ENCODE measurements at places on chromosomes 2 and 18.

DNA sequence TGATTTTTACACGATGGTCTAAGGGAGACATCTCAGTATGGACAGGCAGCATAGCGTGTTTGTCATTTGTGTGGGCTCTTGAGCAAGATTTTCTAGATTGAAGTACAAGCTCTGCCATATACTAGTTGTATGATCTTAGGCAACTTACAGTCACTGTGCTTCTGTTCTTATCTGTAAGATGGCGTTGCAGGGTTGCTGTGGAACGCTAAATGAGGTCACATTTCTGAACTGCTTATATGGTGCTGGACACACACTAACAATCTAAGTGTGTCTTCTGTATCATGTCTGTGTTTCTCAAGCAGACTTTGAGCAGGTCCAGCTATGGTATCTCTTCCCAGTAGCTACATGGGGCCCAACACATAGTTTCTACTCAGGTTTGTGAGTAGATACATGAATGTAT, 29.2 kb downstream of the PARD3B start:
- DNase-seq, result no peak

GRCh38 chr2:11891028-11891427, 144.6 kb downstream of the LPIN1 start:
- DNase-seq, result no peak

DNA sequence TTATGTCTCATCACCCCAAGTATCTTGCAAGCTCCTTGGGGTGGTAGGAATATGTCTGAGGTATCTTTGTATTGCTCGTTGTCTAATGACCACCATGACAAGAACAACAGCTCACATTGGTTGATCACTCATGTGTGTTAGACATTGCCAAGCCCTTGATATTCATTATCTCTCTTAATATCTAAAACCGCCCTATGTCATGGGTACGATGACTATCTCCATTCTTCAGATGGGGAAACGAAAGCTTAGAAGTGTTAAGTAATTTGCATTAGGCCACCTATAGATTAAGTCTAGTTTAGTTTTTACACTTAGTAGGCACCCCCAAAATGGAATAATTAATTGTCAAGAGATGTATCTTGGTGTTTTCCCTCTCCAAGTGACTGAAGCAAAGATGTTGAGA, 57.0 kb downstream of the ICOS start:
- DNase-seq, result no peak

DNA sequence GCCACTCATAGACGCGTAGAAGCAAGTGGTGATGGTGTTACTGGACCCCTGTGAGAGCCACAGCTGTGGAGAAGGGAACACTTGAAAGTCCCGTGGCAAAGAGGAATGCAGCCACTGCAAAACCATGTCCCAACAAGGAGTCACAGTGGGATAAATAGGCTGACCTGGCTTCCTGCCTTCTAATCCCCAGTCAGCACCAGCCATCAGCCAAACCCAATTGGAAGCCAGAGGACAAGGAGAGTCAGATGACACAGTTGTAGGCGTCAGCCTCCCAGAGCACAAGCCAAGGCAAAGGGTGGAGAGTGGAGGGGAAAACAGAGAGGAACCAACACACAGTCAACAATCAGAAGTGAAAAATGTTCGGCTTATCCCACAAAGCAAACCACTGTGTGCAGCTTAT, 5.5 kb upstream of the CYBRD1 start:
- no peak for DNase-seq

DNA sequence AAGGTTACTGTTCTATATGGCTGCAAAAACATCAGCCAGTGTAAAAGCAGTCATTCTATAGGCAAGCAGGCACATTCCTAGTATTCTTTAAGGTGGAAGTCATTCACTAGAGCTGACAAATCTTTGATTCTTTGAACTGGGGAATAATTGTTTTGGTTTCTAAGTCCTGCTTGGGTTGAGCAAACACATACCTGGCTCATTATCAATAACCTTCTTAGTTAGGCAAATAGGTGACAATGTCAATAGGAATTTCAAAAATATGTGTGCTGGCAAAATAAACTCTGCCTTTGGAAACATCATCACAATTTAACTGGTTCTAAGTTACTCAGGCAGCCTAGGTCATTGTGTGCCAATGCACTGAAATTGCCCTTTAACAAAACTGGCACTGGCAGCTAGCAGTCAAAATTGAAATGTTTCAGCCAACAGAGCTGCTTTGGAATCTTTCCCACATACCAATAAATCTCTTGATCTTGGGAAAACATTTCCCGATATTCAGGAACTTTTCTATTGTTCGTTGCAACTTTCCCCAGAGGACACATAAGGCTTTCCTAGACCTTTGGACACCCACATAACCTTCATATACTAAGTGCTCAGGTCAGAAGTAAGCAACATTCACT, 402.0 kb upstream of the MMADHC start:
- DNase-seq, result no peak

DNA sequence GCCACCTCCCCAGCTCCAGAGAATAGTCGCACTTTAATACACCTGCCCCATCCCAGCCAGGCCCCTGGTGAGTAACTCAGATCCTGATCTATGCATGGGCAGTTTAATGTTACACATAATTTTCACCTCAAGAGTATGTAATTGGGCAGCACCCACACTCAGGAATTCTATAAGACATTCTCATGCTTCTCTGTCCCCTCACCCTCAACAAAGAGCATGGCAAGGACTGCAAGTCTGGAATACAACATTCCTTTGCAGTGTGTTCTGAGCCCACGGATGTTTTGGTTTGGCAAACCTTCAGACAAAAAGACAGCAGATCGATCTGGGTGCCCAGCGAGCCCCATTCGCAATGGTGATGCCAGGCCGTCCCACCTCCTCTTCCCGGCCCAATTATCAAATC, 4.9 kb upstream of the SLC14A1 start:
- no peak for DNase-seq

GRCh38 chr2:45559436-45559835, 51.6 kb downstream of the SRBD1 start:
- no peak for DNase-seq

DNA sequence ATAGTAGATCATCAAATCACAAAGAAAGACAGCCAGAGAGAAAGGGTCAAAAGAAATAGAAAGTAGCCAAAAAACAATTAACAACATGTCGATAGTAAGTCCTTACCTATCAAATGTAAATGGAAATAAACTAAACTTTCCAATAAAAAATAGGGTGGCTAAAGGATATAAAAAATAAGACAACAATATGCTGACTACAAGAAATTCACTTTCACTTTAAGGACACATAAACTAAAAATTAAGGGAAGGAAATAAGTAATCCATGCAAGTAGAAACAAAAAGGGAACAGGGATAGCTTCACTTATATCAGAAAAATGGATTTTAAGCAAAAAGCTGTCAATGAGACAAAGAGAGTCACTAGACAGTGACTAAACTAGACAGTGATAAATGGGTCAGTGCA, 903.9 kb upstream of the ZEB2 start:
- no peak for DNase-seq

DNA sequence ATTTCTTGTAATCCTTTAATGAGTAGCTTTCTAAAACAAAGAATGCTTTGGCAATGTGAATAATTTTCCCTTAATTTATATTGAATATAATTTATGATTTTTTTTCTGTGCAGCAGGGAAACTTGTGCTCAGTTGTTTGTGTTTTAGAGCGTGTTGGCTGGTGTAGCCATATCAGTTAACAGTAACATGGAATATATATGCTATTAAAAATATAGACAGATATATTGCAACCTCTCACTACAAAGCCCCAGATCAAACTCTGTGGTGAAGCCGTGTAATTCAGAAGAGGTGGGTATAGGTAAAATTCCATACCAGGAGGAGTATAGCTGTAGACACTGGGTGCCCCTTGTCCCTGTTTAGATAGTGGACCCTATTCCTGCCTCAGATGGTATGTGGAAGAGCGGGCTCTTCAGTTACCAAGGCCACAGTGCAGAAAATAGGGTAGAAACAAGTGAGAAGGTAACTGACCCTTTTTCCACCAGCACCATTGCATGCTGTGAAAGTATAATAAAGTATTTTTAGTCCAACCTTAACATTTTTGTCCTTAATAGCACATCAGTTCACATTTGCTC, 18.1 kb upstream of the RASGRP3 start:
- no peak for DNase-seq

DNA sequence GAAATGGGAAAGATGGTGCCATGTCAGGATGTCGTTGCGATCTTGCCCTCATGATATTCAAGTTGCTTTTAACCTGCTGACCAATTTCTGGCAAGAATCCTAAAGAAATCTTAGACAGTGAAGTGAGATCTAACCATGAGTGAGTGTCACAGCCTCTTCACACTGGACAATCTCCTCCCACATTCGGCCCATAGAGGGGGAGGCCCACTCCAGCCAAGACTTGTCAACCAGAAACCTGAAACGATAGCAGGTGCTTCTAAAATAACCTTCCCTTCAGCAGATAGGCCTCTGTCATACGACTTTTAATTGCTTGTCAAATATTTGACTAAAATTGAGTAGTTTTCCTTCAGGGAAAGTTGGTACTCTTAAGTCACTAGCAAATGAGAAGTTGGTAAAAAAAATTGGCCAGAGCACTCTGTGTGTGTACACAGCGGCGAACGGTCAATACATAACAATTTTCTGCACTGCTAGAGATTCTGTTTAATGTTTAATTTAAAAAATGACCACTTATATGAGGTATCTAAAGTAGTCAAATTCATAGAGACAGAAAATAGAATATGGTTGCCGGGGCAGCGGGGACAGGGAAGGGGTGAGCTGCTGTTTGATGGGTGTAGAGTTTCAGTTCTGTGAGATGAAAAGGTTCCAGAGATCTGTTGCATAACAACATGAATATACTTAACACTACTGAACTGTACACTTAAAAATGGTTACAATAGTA, 110.2 kb downstream of the VAPA start:
- DNase-seq, result no peak

- no peak for DNase-seq
These were observed 585.1 kb downstream of the ZEB2 start for GRCh38 chr2:143934626-143935481.

DNA sequence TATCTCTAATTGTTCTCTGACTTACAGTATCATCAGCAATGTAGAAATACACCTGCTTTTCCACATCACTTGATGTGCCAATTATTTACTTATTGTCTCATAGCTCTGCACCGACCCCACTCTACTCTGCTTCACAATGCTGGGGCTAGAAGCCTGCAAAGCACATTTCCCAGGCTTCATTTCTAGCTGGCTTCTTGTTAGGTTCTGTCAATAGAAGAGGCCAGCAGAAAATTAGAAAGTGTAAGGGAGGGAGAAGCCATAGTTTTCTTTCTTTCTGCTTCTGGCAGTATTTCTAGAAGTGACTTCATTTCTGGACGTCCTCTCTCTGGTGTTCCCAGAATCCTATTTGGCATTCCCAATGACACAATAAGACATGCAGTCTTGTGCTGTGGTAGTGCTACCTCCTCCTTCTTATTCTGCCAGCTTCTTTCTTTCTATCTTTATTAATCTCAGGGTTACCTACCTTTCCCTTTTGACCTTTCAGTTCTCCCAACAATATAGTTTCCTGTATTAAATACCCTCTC, 12.5 kb upstream of the TANC1 start:
- no peak for DNase-seq

- DNase-seq, result no peak
These were observed 146.8 kb upstream of the HS6ST1 start for GRCh38 chr2:128465246-128466170.

GRCh38 chr2:68371581-68371980, 6.5 kb downstream of the PLEK start:
- no peak for DNase-seq

GRCh38 chr2:55133467-55134315, 83.4 kb upstream of the RTN4 start:
- DNase-seq, result peak; percentile 63

GRCh38 chr2:126886211-126886915, 12.3 kb upstream of the TEX51 start:
- DNase-seq, result peak; percentile 69

- no peak for DNase-seq
These were observed 64.9 kb downstream of the CDH2 start for GRCh38 chr18:28112056-28112470.

- DNase-seq, result no peak
These were observed 48.1 kb downstream of the WDR33 start for GRCh38 chr2:127762846-127763245.

GRCh38 chr2:241490825-241491506, 17.4 kb downstream of the STK25 start:
- no peak for DNase-seq

- no peak for DNase-seq
These were observed 396.2 kb upstream of the HS6ST1 start for GRCh38 chr2:128714851-128715312.

DNA sequence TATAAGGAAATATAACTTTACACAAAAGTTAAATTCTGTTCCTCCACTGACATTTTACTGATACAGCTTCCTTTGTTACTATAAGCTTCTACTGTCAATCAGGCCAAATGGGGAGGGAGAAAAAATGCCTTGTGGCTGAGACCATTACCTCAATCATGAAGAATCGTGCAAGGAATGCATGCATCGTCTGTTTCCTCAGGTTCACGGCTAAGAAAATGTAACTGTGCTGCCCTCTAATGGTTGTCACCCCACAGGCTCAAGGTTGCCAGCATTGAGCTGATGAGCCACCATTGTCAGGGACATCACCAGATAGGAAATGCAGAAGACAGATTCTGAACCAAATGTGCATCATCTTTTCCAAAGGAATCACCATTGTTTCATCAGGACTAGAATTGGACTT, 426.9 kb downstream of the CDH2 start:
- no peak for DNase-seq

GRCh38 chr2:115738111-115738510, 1295.7 kb downstream of the DPP10 start:
- no peak for DNase-seq

GRCh38 chr2:129004485-129004884, 685.8 kb upstream of the HS6ST1 start:
- no peak for DNase-seq

DNA sequence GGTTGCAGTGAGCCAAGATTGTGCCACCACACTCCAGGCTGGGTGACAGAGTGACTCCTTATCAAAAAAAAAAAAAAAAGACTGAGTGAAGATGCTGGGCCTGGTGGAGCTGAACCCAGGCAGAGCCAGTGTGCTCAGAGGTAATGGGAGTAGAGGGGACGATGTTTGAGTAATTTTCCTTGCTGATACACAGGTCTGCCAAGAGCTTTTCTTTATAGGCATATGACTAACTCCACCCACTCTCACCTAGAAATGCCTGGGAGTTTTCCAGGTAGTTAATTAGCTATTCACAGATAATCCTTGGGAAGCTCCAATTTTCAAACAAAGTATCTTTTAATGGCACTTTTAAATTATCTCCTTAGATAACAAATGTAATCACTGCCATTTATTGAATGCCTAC, 33.4 kb upstream of the ACSL3 start:
- DNase-seq, result no peak

DNA sequence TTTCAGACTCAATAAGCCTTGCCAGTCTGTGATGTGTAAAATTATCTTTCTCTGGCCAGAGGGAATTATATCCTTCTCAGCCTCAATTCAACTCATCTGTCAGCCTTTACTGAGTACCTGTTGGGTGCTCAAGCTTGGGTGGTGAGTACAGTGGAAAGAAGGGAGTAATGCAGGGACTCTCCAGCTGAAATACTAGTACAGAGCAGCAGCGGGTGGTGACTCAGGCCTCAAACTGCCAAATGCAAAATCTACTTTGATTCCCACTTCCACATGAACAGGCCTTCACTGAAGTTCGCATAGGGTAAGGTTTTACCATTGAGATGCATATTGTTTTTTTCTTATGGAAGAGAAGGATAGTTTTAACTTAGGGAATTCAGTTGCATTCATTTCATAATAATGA, 326.8 kb downstream of the LRRTM1 start:
- DNase-seq, result no peak

All from activated CD4-positive, alpha-beta memory T cell treated with anti-CD3 and anti-CD28 coated beads for 36 hours (primary cell).